Daoy (cell line): ENCODE measurements at places on chromosomes 1 and 21. TPM values are rescaled to one million over a fixed set of nuclear protein-coding genes. Genes with fewer than 3 reads are reported as not detected.

DNA sequence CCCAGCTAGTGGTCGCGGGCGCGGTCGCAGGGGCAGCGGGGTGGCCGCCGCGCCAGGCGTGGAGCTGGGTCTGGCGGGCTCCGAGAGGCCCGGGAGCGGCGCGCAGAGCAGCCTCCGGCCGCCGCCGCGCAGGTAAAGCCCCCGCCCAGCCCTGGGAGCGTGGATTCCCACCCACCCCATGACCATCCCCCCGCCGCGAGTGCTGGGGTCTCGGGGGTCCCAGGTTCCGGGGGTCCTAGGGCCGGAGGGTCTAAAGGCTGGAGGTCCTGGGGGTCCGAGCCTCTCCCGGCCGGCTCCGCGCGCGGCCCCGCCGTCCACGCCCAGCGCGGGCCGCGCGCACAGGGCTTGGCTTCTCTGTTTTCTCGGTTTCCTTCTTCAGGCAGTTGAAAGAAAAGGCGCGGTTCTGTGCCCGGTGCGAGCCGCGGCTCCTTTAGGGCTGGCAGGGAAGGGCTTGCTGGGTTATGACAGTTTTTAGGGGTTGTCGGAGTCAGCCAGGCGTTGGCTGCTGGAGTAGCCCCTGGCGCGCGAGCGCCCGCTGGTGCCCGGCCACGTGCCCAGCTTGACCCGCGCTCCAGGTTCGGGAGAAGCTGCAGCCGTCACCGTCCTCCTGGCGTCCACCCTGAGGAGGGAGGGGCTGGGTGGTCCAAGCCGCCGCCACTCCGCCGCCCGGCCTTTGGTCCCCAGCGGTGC is 359 bp downstream of the LRRC3 start:
- DNase-seq, result peak; percentile 58

GRCh38 chr1:183209533-183210158 is 23.6 kb downstream of the LAMC2 start:
- peak; percentile 89 for DNase-seq

GRCh38 chr1:210332233-210332632 is 3.5 kb downstream of the HHAT start:
- no peak for DNase-seq

DNA sequence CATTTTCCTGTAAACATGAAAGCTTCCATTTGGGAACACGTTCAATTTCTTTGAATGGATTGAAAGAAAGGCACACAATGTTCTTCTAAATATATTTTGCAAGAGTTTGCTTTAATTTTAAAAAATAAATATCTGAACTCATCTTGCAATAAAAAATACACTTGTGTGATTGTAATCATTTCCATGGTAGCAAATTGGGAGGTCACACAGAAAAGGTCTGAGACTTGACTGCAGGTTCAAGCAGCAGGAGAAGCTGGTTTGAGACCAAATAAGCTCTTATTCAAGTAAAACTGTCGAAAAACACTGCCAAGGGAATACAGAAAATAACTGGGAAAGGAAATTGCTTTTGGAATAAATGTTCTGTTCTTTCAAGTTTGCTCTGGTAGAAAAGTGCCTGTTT is 498.9 kb downstream of the ADGRL2 start:
- DNase-seq, result no peak

- peak; percentile 49 for DNase-seq
These were observed at the start of gene PRKACB for GRCh38 chr1:84143796-84144565. TSS of gene PRKACB (plus strand) at chr1:84144271. CDS start at chr1:84144362, 91 bp downstream.

- no peak for DNase-seq
These were observed 9.4 kb downstream of the POFUT2 start for GRCh38 chr21:45278156-45278911.

- peak; percentile 45 for DNase-seq
These were observed 49.6 kb downstream of the CD58 start for GRCh38 chr1:116521186-116521585.

GRCh38 chr1:172288581-172288980 is 131.9 kb upstream of the C1orf105 start:
- DNase-seq, result no peak

Gene SYT11
- 7.4 and 12.8 TPM in 2 replicates for total RNA-seq

Gene PDE9A
- 0.17 TPM in 1 of 2 replicates, not detected in the other for total RNA-seq

Gene ARHGAP29
- total RNA-seq, result 54.6 and 54.9 TPM in 2 replicates

Gene CLIC6
- total RNA-seq, result 2.1 and 3.1 TPM in 2 replicates

Gene ZNF684
- total RNA-seq, result 8.6 and 8.7 TPM in 2 replicates

Gene CD53
- 0.21 and 0.46 TPM in 2 replicates for total RNA-seq

Gene IL23R
- total RNA-seq, result not detected in 2 replicates

Gene ZC3H11A
- total RNA-seq, result 54.9 and 61.3 TPM in 2 replicates
